T follicular helper cell (primary cell): ENCODE measurements at places on chromosomes 3 and 15.

DNA sequence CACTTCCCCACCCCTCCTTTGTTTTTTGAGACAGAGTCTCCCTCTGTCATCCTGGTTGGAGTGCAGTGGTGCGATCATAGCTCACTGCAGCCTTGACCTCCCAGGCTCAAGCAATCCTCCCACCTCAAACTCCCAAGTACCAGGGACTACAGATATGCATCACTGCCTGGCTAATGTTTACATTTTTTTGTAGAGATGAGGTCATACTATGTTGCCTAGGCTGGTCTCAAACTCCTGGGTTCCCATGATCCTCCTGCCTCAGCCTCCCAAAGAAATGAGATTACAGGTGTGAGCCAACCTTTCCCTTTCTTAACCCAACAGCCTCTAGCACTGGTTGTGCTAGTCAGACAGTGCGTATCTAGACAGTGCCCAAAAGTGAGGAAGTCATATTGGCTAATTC is 6.4 kb upstream of the GATM start:
- no peak for DNase-seq

- DNase-seq, result no peak
Observed at GRCh38 chr15:92801774-92802464, 98.2 kb upstream of the CHD2 start.

- DNase-seq, result no peak
Observed at GRCh38 chr3:52144796-52145735, 9.2 kb downstream of the POC1A start.

DNA sequence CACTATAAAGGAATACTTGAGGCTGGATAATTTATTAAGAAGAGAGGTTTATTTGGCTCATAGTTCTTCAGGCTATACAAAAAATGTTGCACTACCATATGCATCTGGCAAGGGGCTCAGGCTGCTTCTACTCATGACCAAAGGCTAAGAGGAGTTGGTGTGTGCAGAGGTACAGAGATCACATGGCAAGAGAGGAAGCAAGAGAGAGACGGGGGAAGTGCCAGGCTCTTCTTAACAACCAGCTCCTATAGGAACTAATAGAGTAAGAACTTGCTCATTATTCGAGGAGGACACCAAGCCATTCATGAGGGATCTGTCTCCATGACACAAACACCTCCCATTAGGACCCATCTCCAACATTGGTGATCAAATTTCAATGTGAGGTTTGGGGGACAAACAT is 6.0 kb upstream of the FNDC3B start:
- no peak for DNase-seq

GRCh38 chr3:182325213-182325950 is 467.9 kb upstream of the ATP11B start:
- no peak for DNase-seq

- DNase-seq, result no peak
Observed at GRCh38 chr15:95987886-95988573, 342.5 kb upstream of the NR2F2 start.

GRCh38 chr3:184361532-184361931 is at the start of the genes CLCN2 and POLR2H:
CLCN2 (minus strand) TSS chr3:184361605; CDS start chr3:184361479, 126 bp downstream.
POLR2H (plus strand) TSS chr3:184361710; CDS start chr3:184363493, 1,783 bp downstream.
- DNase-seq, result no peak
